ENCODE measurements at places on chromosomes 11 and 22.

- no peak for DNase-seq
Observed at GRCh38 chr11:128905345-128906184, 14.4 kb downstream of the KCNJ5 start.

GRCh38 chr11:31117038-31117437, 252.5 kb downstream of the DCDC1 start:
- DNase-seq = no peak

DNA sequence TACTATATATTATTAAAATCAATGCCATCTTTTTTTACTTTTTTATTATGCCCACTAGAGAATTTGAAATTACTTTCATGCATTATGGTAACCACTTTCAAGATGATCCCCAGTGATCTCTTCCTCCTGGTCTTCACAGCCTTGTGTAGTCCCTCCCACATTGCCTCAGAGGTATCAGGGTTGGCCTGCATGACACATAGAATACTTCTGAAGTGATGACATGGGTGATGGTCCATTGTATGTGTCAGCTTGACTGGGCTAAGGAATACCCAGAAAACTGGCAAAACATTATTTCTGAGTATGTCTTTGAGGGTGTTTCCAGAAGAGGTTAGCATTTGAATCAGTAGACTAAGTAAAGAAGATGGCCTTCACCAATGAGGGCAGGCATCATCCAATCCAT, 14.2 kb upstream of the ISX start:
- no peak for DNase-seq

- no peak for DNase-seq
Observed at GRCh38 chr11:96102664-96103078, 178.8 kb upstream of the MTMR2 start.

- no peak for DNase-seq
Observed at GRCh38 chr22:20606041-20606783, 98.8 kb downstream of the MED15 start.

DNA sequence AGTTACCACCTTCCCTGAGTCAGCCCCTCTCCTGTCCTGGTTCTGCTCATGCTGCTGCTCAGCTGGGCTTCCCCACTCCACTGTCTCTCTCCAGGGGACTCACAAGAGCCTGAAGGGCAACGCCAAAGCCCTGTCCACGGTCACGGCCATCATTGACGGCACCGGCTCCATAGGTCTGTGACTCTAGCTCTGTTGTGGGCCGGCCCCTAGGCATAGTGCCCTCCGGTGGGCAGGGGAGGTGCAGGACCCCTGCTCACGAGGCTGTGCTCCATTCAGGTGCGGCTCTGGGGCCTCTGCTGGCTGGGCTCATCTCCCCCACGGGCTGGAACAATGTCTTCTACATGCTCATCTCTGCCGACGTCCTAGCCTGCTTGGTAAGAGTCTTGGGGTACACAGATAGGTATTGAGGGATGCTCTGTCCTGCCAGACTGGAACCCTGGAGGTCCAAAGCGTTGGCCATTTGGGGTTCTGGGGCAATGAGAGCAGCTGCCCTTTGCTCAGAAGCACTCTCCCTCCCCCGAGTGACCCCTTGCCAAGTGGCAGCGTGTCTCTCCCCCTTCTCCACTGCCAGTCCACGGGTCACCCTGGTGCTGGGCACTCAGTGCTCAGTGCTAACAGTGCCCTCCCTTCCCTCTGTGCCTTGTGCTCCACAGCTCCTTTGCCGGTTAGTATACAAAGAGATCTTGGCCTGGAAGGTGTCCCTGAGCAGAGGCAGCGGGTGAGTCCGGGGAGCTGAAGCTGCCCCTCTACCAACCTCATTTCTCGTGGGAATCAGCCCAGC, 22.4 kb downstream of the SLC37A2 start:
- no peak for DNase-seq

GRCh38 chr11:69636512-69637197, 4.3 kb upstream of the CCND1 start:
- DNase-seq = no peak

DNA sequence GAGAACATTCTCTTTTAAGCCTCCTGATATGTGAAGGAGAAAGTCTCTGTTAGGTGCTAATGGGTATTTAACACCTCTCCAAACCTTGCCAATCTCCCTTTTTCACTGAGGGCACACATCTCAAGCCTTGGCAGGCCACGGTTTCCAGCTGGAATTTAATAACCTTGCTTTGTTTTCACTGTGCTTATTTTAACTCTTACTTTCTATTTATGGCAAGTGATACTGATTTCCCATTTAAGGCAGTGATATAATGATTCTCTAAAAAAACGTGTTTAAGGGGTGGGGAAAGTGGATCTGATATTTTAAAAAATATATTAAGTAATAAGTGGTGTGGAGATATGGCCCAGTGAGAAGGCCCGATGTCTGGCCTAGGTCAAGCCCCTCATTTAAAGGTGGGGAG, 1.1 kb upstream of the RASD2 start:
- no peak for DNase-seq

GRCh38 chr11:83280256-83280655, 5.9 kb downstream of the CCDC90B start:
- DNase-seq = no peak

DNA sequence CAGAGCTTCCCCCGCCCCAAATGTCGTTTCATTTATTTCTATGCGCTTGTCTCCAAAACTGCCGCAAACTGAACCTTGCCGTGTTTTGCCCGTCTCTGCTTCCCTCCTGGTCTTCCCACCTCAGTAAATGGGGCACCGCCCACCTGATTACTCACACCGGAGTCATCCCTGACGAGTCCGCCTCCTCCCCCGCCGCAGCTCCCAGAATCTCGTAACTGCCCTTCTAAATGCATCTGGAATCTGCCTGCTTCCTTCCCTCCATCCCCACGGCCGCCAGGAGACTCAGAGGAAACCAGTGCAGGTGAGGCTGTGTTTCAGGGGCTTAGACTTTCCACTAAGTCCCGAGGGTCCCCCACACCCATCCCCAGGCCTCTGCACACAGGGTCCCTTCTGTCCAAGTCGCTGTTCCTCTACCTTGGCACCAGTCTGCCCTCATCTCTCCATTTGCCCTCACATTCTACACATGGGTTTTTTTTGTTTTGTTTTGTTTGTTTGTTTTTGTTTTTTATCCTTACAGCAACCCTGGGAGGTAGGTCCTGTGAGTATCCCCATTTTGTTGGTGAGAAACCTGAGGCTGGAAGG, 62.6 kb upstream of the PHF21B start:
- no peak for DNase-seq

GRCh38 chr11:129386795-129387397, 11.2 kb downstream of the BARX2 start:
- no peak for DNase-seq

GRCh38 chr11:88384669-88385005, 47.1 kb upstream of the CTSC start:
- DNase-seq = no peak

GRCh38 chr22:21444701-21445436, 22.3 kb upstream of the TMEM191C start:
- no peak for DNase-seq

GRCh38 chr11:133581091-133581490, 48.8 kb upstream of the OPCML start:
- DNase-seq = no peak

GRCh38 chr11:46350695-46351094, 3.4 kb downstream of the DGKZ start:
- no peak for DNase-seq

- DNase-seq = no peak
Observed at GRCh38 chr22:39949964-39950737, 10.0 kb upstream of the TMA7B start.

- no peak for DNase-seq
Observed at GRCh38 chr22:46028106-46028991, 51.4 kb upstream of the WNT7B start.

GRCh38 chr11:62393061-62393611, 25.7 kb upstream of the SCGB1A1 start:
- no peak for DNase-seq

- DNase-seq = peak; percentile 21
Observed at GRCh38 chr22:37501610-37502341, 15.6 kb upstream of the MFNG start.

DNA sequence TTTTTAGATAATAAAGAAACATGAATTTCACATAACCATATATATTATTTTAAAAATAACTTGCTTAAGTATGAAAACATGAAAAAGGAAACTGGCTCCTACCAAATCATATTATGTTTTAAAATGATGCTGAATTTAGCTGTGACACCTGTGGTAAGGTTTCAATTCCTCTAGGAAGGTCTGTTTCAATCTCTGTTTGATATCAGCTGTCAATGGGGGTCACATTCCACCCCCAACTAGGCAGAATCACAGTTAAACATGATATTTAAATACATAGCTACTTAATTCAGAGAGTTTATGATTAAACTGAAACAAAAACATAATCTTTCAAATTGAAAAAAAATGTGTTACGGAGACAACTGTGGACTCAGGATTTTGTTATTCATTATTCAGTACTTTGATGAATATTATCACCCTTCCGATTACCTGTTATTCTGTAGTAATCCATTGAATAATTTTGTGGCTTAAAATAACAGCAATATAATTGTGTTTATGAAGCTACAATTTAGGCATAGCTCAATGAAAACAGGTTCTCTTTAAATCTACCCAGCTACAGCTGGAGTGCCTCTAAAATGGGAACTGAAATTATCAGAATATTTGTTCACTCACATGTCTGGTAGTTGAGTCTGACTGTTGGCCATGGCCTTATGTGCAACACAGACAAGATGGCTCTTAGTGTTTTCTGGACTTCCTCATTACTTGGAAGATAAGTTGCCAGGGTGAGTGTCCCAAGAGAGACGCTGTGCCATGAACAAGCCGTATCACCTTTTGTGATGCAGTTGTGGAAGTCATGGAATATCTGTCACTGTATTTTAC, 244.6 kb upstream of the ANO3 start:
- DNase-seq = no peak

GRCh38 chr11:94741022-94741679, 27.0 kb upstream of the AMOTL1 start:
- no peak for DNase-seq

- no peak for DNase-seq
Observed at GRCh38 chr22:37369483-37369882, 57.8 kb downstream of the ELFN2 start.

DNA sequence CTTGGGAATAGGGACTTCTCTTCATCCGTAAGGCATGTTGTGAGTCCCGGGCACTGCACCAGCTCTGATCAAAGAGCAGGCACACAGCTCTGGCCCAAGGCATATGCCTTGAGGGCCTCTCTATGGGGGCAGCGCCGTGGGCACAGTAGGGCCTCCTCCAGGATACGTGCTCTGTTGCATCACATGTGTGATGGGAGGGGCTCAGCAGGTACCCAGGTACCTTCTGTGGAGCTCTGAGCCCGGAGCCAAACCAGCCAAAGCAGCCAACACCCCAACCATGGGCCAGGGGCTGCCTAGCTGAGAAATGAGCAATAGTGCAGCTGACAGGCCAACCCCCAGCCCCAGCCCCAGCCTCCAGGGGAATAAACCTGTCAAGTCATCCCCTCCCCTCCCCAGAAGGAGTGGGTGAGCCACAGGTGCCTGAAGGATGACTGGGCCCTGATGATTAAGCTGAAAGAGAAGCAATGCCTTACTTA, 79.7 kb upstream of the SHISAL1 start:
- DNase-seq = no peak

DNA sequence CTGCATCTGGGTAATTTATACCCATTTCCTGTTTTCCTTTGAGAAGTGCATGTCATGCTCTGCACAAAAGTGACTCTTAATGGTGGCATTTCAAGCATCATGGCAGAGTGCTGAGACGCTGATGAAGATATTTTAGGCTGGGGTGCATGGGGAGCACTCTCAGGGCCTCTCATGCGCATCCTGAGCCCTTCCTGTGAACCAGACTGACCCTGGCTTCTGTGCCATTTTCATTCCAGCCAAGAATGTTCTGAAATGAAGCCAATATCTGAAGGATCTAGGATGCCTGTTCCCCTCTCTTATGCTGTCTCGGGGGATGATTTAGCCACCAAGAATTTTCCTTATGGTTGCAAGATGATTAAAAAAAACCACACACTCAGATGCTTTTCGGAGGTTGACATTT, 61.5 kb downstream of the MIAT start:
- DNase-seq = no peak

DNA sequence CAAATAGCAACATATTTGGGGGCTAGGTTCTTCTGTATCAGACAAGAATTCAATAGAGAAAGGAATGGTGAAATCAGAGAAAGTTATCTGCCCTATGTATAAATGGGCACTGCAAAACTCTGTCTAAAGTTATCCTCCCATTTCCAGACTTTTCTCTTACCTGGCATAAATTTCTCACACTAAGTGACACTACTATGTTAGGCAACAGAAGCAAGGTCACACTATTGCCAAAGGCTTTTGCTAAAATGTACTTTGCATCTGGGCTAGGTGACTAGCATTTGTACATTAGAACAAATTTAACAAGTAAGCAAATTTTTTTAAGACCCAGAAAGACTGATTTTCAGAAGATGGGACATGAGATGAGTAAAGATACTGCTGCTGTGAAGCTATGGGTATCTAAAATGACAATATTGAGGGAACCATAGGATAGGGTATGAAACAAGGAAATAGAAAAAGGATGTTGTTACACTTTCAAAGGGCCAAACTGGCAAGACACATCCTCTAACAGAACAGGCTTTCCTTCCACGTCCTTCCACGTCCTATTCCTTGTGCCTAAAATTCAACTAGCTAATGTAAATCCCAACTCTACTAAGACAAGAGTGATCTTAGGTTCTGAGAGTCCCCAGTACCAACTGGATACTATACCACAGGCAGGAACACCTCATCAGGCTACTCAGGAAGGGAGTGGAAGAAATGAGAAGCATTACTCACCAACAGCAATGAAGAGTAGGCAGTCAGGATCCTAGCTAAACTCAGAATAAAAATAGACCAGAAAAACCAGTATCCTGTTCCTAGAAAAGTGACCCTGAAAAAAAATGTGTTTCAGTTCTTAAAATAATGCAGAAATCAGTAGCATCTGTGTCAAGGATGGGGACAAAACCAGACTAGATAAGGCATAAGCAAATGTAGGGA, 22.6 kb downstream of the GDPD4 start:
- DNase-seq = no peak

GRCh38 chr11:111949519-111950426, 12.6 kb downstream of the DIXDC1 start:
- DNase-seq = no peak

- DNase-seq = no peak
Observed at GRCh38 chr11:34987617-34988016, 71.2 kb downstream of the PDHX start.

GRCh38 chr22:32265882-32266767, 11.0 kb upstream of the SLC5A4 start:
- peak; percentile 45 for DNase-seq

DNA sequence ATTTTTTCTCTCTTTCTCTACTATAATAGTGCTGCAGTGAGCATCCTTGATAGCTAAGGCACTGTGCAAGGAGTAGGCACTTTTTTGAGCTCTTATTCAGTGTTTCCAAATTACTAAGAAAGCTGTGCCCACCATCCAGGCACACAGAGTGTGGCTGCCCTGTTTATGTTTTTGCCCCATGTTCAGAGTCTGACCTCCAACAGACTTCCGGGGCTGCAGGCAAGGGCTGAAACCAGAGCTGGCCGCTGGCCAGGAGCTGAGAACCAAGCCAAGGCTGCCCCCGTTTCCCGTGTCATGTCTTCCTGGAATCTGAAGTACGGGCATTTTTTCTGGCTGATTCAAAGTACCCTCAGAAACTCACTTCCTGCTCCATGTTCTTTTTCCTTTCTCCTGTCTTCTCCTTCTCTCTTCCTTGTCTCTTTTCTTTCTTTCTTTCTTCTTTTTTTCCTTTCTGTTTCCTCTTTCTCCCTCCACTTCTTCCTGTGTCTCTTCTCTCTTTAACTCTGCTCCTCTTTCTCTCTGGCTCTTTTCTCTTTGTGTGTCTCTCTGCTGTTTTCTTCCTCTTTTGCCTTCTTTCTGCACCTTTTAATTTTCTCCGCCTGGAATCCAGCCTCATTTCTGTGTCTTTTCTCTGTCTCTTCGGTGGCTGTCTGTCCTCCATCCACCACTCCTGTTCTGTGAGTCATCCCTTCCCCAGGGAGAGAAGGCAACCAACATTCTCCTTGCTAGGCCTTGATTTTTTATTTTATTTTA, 17.0 kb upstream of the KCTD14 start:
- DNase-seq = peak; percentile 46
